ENCODE measurements at places on chromosomes 12 and 14. TPM values are rescaled to one million over a fixed set of nuclear protein-coding genes. Genes with fewer than 3 reads are reported as not detected.

Gene SERPINA10
- total RNA-seq: not detected

Gene IFI27
- 129 TPM for total RNA-seq

Gene GON7
- total RNA-seq: 21.5 TPM

- DNase-seq: no peak
Measured at GRCh38 chr12:57010627-57011247, 4.4 kb upstream of the ZBTB39 start.

Gene HOXC12
- total RNA-seq: not detected

GRCh38 chr14:70887207-70887681, 20.0 kb upstream of the PCNX1 start:
- DNase-seq: no peak

DNA sequence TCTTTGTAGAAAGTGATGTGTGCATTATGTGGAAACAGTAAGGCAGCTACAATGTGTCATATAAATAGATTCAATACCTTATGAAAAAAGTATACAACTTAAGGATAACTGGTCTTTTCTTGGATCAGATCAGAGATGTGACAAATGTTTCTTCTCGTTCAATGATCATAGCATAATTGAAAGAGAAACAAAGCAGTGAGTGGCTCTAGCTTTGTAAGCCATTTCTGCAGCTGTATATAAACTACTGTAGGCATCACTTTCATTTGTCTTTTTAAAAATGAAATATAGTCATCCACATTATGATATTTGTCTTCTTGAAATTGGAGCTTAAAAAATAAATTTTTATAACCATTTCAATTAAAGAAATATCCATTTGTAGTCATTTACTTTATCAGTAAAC, 63.8 kb upstream of the LMO3 start:
- no peak for DNase-seq

DNA sequence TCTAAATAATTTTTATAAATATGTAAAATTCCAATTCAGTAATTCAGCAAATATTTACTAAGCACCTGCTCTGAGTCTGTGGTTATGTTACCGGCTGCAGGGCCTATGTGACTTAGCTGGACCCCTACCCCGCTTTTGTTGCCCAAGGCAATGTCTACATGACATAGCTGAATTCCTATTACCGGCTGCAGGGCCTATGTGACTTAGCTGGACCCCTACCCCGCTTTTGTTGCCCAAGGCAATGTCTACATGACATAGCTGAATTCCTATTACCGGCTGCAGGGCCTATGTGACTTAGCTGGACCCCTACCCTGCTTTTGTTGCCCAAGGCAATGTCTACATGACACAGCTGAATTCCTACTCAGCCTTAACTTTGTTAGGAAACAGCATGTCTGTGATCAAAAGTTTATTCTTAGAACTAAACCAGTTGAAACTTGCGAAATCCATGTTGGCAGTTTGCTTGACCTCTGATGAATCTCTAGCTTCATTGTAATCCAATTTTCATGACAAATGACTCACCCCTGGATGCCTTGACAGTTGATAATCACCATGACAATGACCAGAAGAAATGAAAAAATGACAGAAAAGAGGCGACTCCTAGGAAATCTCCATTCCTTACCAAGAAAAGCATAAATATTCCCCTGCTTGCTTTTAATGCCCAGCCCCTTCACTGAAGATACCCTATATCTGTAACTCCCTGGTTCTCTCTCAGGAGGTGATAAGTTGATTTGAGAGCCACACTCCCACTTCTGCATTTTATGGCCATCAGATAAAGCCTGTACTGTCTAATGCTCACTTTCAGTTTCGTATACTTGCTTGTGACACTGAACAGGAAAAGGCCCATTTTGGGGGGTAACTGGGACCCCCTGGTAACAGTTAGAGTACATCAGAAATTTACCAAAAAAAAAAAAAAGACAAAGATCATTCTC, 148.4 kb upstream of the SYT10 start:
- DNase-seq: no peak

Gene DUSP16
- total RNA-seq: 17.4 TPM

GRCh38 chr14:64760146-64760755, 56.0 kb downstream of the PLEKHG3 start:
- DNase-seq: peak; percentile 75

Gene NINJ2
- 8.0 TPM for total RNA-seq

DNA sequence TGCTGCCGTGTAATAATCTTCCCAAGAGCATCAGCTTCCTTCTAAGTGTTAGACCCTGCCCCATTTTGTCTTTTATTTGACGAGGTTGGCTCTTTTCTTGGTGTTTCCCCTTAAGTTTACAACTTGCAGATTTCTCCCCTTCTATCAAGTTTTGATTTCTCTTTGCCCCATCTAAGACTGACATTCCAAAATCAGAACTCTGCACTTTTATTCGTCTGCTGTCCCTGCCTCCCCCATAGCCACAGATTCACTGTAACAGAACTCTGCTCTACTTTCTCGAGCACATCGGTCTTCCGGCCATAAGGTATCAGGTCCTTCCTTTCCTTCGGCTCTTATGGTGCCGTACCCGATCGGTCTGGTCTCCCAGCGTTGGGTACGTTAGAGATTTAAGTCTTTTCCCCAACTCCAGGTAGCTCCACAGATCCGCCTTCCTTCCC, 563 bp downstream of the DCP1B start:
- DNase-seq: no peak

DNA sequence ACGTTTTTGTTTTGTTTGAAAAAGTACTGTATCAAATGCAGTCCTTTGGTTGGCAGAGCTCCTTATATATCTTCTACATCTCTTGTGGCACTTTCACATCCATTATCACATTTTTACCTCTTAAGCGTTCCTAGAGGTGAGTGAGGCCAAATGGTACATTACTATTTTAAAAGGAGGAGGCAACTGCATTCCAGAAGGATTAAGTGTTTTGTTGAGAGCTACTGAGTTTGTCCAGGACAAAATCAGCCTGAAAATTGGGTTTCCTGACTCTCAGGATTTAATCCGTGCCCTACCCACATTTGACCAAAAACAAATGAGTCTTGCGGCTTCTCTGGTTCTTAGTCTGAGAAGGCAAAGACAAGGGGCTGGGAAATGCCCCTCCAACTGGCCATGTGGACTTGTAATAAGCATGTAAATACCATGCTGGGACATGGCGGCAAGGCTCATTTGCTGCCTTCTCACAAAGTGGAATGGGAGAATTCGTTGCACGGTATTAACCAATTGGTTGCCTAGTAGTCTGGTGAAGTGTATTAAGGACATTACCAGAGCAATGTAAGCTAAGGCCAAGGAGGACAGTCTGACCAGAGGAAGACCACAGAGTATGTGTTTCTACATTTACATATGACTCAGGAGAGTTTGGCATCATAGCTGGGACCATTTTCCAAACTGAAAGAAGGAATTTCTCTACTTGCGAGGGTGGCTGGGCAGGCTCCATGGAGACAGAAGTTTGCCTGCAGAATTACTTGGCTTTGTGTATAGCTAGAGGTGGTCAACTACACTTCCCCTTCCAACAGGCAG, 175.8 kb upstream of the PLXNC1 start:
- DNase-seq: no peak

Gene RNFT2
- 11.9 TPM for total RNA-seq

GRCh38 chr14:70773182-70773862, 36.0 kb downstream of the MAP3K9 start:
- DNase-seq: no peak

GRCh38 chr12:52969828-52970569, 21.1 kb downstream of the KRT18 start:
- DNase-seq: no peak

- DNase-seq: no peak
Measured at GRCh38 chr14:51855234-51855633, 5.2 kb upstream of the GNG2 start.

GRCh38 chr14:43147485-43147884, 1359.6 kb downstream of the FSCB start:
- no peak for DNase-seq

DNA sequence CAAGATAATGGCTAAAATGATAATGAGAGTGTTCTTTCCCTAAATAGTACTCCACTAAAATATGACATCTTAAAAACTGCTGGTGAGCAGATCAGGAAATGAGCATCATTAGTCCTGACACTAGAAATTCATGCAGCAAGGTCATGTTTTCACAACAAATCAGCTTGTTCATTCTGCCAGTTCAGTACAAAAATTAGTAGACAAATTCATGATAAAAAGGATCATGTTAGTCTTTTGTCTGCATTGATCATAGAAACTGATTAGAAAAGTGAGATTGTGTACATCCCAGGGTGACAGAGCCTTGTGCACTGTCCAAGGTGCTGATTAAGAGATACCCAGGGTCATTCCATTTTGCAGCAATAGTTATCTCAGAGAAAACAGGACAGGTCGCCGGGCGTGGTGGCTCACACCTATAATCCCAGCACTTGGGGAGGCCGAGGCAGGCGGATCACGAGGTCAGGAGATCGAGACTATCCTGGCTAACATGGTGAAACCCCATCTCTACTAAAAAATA, 163.6 kb downstream of the RIMBP2 start:
- no peak for DNase-seq

DNA sequence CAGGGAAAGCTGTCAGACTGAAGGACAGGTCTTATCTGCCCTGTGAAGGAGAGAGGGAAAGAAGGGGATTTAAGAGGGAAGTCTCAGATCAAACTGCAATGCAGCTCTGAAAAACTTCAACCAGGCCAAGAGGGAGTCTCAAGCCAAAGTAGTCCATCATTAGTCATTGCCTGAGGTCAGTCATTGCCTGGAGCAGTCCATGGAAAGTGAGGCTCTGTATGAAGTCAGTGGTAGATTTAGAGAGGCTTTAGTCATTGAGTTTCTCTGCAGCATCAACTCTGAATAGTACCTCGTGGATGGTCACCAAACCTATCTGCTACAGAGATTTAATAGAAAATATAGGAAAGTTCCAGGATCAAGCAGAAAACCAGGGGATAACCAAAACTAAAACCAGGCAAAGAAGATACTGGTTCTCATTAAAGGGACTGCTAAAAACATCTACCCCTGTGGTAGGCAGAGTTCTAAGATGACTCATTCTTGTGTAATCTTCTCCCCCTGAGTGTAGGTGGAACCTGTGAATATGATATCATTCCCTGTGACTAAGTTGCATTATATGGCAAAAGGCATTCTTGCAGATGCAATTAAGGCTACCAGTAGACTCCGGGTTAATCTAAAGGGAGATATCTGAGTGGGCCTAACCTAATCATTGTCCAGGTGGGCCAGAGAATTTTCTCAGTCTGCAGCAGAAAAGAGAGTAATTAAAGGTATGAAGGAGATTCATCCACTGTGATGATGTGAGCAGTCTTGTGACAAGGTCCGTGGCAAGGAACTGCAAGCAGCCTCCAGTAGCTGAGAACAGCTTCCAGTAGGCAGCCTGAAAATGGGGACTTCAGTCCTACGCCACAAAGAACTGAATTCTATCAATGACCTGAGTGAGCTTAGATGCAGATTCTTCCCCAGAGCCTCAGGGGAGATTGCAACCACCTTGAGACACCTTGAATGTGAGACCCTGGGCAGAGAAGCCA, 123.1 kb downstream of the GALC start:
- no peak for DNase-seq

DNA sequence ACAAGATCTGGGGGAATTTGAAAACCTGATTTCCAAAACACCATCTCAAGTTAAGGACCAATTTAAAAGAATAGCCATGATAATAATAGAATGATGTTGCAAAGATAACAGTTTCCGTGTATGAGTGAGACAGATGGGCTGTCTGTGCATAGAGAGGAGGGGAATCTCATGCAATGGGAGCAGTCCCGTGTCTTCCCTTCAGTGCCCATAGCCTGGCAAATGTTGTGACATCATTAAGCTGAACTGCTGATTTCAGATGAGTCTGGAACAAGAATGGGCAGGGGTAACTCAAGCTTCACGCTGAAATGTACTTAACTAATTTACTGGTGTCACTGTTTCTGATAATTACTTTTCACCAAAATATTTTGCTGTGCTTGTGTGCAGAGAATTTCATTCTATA, 454.0 kb downstream of the FOXG1 start:
- no peak for DNase-seq

Gene OVCH1
- not detected for total RNA-seq

- no peak for DNase-seq
Measured at GRCh38 chr14:93090826-93091555, 24.7 kb downstream of the ITPK1 start.

GRCh38 chr12:18696971-18697602, 40.7 kb downstream of the PLCZ1 start:
- no peak for DNase-seq

DNA sequence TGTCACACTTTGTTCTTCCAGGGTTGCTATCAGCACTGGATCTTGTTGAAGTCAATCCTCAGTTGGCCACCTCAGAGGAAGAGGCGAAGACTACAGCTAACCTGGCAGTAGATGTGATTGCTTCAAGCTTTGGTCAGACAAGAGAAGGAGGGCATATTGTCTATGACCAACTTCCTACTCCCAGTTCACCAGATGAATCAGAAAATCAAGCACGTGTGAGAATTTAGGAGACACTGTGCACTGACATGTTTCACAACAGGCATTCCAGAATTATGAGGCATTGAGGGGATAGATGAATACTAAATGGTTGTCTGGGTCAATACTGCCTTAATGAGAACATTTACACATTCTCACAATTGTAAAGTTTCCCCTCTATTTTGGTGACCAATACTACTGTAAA, 23.7 kb downstream of the VTI1B start:
- no peak for DNase-seq

Gene MFAP5
- total RNA-seq: not detected

- no peak for DNase-seq
Measured at GRCh38 chr14:105605464-105606304, 79.3 kb downstream of the TMEM121 start.

DNA sequence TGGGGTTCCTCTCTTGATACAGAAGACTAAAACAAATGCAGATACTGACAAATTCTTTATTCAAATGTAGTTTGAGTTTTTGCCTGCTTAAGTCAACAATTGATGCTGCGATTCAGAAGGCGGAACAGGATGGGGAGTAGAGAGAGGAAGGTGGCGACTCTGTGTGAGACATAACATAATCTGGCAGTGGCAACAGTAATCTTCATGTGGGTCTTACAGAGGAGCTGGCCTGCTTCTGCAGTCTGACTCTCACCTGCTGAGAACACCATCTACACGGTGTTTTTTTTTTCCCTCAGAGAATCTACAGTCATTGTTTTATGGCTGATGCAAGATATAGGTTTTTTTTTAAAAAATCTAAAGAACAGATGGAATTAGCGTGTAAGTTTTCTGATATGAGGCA, 10.1 kb downstream of the CCDC92 start:
- no peak for DNase-seq

DNA sequence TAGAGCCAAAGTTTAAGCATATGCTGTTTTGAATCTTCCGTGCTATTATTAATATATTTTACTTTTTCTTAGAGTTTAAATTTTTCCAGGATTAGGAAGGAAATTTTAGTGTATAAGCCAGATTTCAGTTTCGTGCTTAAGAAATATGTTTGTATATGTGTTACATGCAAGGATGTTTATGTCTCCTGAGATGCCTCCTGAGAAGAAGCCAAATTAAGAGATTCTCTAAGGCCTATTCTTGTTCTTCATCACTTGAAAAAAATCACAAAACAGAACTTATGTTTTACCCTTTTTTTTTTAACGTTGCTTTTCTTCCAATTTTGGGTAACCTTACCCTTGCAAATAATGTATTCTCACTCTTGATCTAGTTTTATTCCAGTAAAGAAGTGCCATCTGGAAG, 412.7 kb downstream of the TMTC2 start:
- DNase-seq: no peak

Gene CFAP54
- total RNA-seq: 0.18 TPM

All from activated CD8-positive, alpha-beta T cell treated with anti-CD3 and anti-CD28 coated beads, Interleukin-2, amount 10 ng/mL, durations not matched to agents 7 days and 5 days (primary cell).